ENCODE measurements at places on chromosomes 5 and 9. TPM values are rescaled to one million over a fixed set of nuclear protein-coding genes. Genes with fewer than 3 reads are reported as not detected.

- H3K27me3 ChIP-seq: peaks cover 72% of the 10 kb centered on the region
- H3K4me3 ChIP-seq: peak overlapping the region; percentile 50
- no peak overlapping the region for H3K27ac ChIP-seq
- DNase-seq: peak; percentile 45
- H3K36me3 ChIP-seq: no peaks in the 10 kb centered on the region
- peaks cover 16% of the 10 kb centered on the region for H3K4me1 ChIP-seq
Measured at GRCh38 chr9:97981846-97982682, 1.1 kb upstream of the ANP32B start.

DNA sequence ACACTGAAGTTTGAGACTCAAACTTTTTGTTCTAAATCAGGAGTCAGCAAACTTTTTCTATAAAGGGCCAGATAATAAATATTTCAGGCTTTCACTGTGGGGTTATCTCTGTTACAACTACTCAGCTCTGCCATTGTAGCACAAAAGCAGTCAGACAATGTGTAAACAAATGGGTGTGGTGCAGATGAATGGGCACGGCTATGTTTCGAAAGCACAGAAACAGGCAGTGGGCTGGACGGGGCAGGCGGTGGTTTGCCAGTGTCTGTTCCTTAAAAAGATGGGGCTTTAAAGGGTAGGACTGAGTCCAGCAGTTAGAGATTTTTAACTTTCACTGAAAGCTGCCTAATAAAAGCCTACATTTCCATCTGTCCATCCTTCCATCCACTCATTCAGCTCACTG, 48.9 kb downstream of the PFDN1 start:
- H3K27ac ChIP-seq: no peak overlapping the region
- peaks cover 11% of the 10 kb centered on the region for H3K36me3 ChIP-seq
- peaks cover 13% of the 10 kb centered on the region for H3K4me1 ChIP-seq

GRCh38 chr9:104906441-104907277, 21.3 kb downstream of the ABCA1 start:
- DNase-seq: no peak
- H3K27me3 ChIP-seq: no peaks in the 10 kb centered on the region
- no peak overlapping the region for H3K27ac ChIP-seq
- H3K4me3 ChIP-seq: no peak overlapping the region

- H3K36me3 ChIP-seq: no peaks in the 10 kb centered on the region
- H3K4me1 ChIP-seq: peaks cover 10% of the 10 kb centered on the region
- no peak overlapping the region for H3K27ac ChIP-seq
- no peak for DNase-seq
- H3K4me3 ChIP-seq: no peak overlapping the region
- H3K27me3 ChIP-seq: no peaks in the 10 kb centered on the region
Measured at GRCh38 chr5:42020788-42021530, 95.9 kb downstream of the FBXO4 start.

- peaks cover 32% of the 10 kb centered on the region for H3K4me1 ChIP-seq
- H3K36me3 ChIP-seq: no peaks in the 10 kb centered on the region
- H3K4me3 ChIP-seq: no peak overlapping the region
- H3K27ac ChIP-seq: no peak overlapping the region
Measured at GRCh38 chr9:86800681-86801080, 146.6 kb downstream of the GAS1 start.

- no peak for DNase-seq
- no peak overlapping the region for H3K27ac ChIP-seq
- no peaks in the 10 kb centered on the region for H3K36me3 ChIP-seq
- no peaks in the 10 kb centered on the region for H3K27me3 ChIP-seq
Measured at GRCh38 chr5:36948041-36948440, 71.5 kb downstream of the NIPBL start.

- H3K27me3 ChIP-seq: no peaks in the 10 kb centered on the region
- H3K36me3 ChIP-seq: no peaks in the 10 kb centered on the region
- no peak overlapping the region for H3K27ac ChIP-seq
- H3K4me3 ChIP-seq: no peak overlapping the region
- no peak for DNase-seq
Measured at GRCh38 chr9:69549310-69550202, 122.6 kb downstream of the APBA1 start.

- peaks cover 64% of the 10 kb centered on the region for H3K27me3 ChIP-seq
- no peaks in the 10 kb centered on the region for H3K36me3 ChIP-seq
- peaks cover 47% of the 10 kb centered on the region for H3K4me1 ChIP-seq
- H3K4me3 ChIP-seq: peak overlapping the region; percentile 88
- DNase-seq: no peak
Measured at GRCh38 chr5:61330341-61330844, 1.7 kb upstream of the ZSWIM6 start.

DNA sequence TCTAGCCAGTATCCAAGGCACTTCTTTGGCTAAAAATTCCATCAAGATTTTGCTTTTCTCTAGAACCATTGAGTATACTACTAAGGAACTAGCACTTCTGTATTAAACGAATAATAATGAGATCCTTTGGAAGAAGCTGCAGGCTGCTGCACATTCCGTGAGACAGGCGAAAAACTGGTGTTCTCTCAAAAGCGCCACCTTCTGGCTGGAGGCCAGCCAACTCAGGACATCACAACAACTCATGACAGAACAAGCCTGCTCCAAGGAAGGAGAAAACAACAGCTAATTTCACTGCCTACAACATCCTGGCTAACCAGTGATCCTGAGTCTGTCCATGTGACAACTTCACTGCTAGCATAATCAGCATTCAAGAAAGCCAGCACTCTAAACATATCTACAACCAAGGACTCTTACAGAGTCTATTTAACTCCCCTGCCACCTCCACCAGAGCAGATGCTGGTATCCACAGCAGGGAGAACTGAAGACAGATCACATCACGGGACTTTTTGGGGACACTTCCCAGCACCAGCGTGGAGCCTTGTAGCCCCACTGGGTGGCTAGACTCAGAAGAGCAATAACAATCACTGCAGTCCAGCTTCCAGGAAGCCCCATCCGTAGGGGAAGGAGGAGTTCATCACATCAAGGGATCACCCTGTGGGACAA, 150.5 kb downstream of the YTHDC2 start:
- H3K4me3 ChIP-seq: no peak overlapping the region
- DNase-seq: peak; percentile 74
- 0 out of 2 replicates have a peak overlapping the region, but pooled peaks have one; percentile 15 for H3K27ac ChIP-seq
- peaks cover 4% of the 10 kb centered on the region for H3K36me3 ChIP-seq

- H3K27me3 ChIP-seq: peaks cover 10% of the 10 kb centered on the region
- no peak overlapping the region for H3K27ac ChIP-seq
- no peaks in the 10 kb centered on the region for H3K4me1 ChIP-seq
- no peak overlapping the region for H3K4me3 ChIP-seq
Measured at GRCh38 chr5:135063511-135064234, 29.6 kb upstream of the PITX1 start.

DNA sequence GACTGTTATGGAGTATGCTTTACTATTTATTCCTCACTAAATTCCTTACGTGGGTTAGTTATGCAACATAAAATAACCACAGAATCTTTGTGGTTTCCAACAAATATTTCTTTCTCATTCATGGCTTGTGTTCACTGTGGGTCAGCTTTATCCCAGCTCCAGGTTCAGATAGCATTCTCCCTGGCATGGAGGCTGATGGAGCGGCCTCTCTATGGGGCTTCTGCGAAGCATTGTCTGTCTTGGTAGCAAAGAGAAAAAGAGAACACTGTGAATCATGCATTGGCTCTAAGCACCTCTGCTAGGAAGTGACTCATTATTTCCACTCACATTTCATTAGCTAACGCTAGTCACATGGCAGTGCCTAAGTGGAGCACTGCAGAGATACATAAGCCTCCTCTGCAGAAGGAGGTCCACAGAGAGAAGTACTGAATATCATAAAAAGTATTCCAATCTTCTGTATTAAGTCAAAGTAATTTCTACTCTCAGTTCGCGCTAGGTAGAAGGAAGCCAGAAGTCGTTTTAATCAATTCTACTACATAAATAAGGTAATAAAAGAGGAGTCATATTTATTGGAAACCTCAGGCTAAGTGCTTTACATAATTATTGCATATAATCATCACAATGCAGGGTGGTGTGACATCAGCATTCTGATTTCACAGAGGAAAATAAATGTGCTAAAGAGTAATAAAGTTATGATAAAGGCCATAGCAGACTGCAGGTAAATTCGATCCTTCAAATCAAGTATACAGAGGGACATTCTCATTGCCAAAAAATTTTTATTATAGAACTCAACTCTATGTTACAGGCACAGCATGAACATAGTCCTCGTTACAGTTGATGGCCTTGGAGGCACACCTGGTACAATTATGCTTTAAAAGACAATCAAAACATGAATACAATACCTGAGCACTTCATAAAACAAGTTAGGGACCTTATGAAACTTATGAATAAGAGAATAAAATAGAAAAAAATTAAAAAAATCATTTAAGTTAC, 531.1 kb downstream of the CETN3 start:
- DNase-seq: no peak
- H3K4me1 ChIP-seq: peaks cover 4% of the 10 kb centered on the region
- no peaks in the 10 kb centered on the region for H3K27me3 ChIP-seq
- no peak overlapping the region for H3K4me3 ChIP-seq

- H3K4me3 ChIP-seq: no peak overlapping the region
- no peaks in the 10 kb centered on the region for H3K4me1 ChIP-seq
- H3K27me3 ChIP-seq: no peaks in the 10 kb centered on the region
- no peak overlapping the region for H3K27ac ChIP-seq
Measured at GRCh38 chr5:39943811-39944210, 519.0 kb upstream of the DAB2 start.

DNA sequence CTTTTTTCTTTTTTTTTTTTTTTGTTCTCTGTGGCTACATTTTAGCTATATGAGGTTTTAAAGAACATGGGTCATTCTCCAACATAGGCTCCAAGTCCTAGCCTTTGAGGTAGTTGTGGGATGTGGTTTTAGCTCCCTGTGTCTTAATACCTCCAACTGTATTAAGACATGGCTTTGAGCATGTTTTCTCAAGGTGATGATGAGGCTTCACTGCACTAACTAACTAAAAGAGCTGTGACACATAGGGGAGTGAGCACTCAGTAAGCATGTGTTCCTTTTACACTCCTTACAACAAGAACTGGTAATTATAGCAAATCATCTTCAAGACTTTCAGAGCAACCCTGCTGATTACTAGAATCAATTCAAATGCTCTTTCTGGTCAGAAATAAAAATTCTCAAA, 333.6 kb upstream of the CCNH start:
- no peaks in the 10 kb centered on the region for H3K36me3 ChIP-seq
- H3K27me3 ChIP-seq: no peaks in the 10 kb centered on the region

DNA sequence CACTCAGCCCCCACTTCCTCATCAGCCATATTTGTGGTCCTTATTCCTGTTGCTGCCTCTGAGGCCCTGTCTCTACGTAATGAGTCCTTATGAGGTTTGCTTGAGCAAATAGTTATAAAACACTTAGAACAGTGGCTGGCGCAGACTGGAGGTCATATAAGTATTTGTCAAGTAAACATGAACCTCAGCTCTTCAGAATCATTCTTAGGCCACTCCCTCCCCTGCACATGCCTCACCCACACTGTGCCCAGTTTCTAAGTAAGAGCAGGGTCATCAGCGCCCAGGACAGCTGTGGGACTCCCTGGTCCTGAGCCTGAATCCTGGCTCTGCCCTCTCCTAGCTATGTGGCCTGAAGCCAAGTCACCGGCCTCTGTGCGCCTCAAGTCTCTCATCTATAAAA, 4.0 kb downstream of the ST6GALNAC4 start:
- peaks cover 6% of the 10 kb centered on the region for H3K36me3 ChIP-seq
- no peak for DNase-seq
- no peak overlapping the region for H3K4me3 ChIP-seq
- H3K4me1 ChIP-seq: peaks cover 11% of the 10 kb centered on the region

DNA sequence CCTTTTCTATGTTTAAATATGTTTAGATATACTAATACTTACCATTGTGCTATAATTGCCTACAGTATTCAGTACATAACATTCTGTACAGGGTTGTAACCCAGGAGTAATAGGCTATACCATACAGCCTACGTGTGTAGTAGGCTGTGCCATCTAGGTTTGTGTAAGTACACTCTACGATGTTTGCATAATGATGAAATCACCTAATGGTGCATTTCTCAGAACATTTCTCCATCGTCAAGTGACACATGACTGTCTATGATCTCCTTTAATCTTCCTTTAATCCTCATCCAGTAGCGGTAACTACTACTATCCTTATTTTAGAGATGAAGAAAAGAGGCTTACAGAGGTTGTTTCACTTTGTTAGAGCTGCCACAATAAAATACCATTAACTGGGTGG, 369.2 kb downstream of the PLK2 start:
- no peak overlapping the region for H3K27ac ChIP-seq
- no peak overlapping the region for H3K4me3 ChIP-seq
- no peak for DNase-seq
- peaks cover 3% of the 10 kb centered on the region for H3K4me1 ChIP-seq
- no peaks in the 10 kb centered on the region for H3K36me3 ChIP-seq

GRCh38 chr5:74122175-74122574, 496.2 kb downstream of the ARHGEF28 start:
- H3K27me3 ChIP-seq: no peaks in the 10 kb centered on the region
- H3K36me3 ChIP-seq: no peaks in the 10 kb centered on the region
- no peaks in the 10 kb centered on the region for H3K4me1 ChIP-seq
- no peak for DNase-seq

DNA sequence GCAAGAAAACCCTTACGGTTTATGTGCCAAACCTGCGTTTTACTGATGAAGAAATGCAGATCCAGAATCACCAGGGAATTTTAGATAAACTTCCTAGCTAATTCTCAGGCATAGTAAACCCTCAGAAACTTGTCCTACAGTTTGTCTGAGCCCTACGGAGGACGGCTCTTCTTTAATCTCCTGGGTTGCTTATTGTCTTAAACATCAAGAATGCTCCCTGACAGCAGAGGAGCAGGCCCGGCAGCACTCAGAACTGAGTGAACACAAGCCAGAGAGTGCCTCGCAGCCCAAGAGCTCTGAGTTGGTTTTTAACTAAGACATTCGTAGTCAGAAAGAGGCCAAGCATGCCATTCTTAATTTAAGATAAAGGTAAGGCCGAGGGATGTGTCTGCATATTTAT, 114.7 kb upstream of the ERCC6L2 start:
- no peaks in the 10 kb centered on the region for H3K36me3 ChIP-seq
- H3K4me3 ChIP-seq: no peak overlapping the region
- no peak for DNase-seq
- peaks cover 8% of the 10 kb centered on the region for H3K27me3 ChIP-seq
- H3K27ac ChIP-seq: no peak overlapping the region

DNA sequence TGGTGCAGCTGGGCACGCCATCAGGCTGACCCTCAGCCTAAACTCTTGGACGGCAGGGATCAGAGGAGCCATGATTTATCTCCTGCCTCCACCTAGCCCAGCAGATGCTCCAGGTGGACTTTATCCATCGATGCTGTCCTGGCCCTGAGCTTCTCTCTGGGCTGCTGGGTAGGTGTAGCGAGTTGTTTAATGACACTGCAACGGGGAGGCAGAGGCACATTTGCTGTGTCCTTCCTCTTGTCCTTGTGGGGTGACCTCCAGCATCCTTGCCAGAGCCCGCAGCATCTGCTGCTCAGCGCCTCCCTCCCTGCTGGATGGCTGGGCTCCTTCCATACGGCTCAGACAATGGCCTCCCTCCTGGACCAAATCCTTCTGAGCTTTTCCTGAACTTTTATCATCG, 103.1 kb upstream of the IRX4 start:
- peaks cover 12% of the 10 kb centered on the region for H3K4me1 ChIP-seq
- no peak overlapping the region for H3K27ac ChIP-seq
- H3K4me3 ChIP-seq: no peak overlapping the region
- H3K27me3 ChIP-seq: no peaks in the 10 kb centered on the region
- H3K36me3 ChIP-seq: peaks cover 2% of the 10 kb centered on the region
- DNase-seq: no peak

The ADGRD2 gene
- 1.6 TPM for total RNA-seq

The HMCN2 gene
- total RNA-seq: 12.4 TPM

The HINT1 gene
- 197 TPM for total RNA-seq

The PTPN3 gene
- 2.4 TPM for total RNA-seq

The FOXD4L5 gene
- 0.07 TPM for total RNA-seq

The KIAA1191 gene
- 103 TPM for total RNA-seq

The FBLL1 gene
- total RNA-seq: 5.3 TPM

The ADAMTSL2 gene
- 0.64 TPM for total RNA-seq

The PCA3 gene
- not detected for total RNA-seq

The C6 gene
- total RNA-seq: 0.13 TPM

The SLC46A2 gene
- 0.07 TPM for total RNA-seq

The FRRS1L gene
- 0.71 TPM for total RNA-seq

The SLC1A3 gene
- 45.9 TPM for total RNA-seq
